Bone marrow (tissue), 2 donors: ENCODE measurements at places on chromosomes 7 and 10.
A peak's percentile ranks its signal among the peaks of the same experiment; 100 is the strongest.

GRCh38 chr7:54831046-54831643 is 72.1 kb upstream of the SEC61G start:
- no peak for DNase-seq

DNA sequence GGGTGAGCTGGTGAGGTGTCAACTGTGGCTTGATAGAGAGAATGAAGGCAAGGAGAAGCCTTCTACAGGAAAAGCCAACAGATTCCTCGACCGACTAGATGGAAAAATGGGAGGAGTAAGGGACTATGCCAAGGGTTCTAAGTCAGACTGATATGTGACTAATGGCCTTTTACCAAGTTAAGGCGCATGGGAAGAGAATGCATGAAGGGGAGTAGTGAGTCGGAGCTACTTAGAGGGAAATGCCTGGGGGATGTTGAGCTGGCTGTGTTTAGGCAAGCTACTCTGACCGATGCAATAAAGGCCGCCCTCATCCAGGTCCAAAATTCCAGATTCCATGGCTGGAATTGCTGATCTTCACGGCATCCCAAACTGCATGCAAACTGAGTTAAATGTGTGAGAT is 48.2 kb downstream of the APBB1IP start:
- no peak for DNase-seq

GRCh38 chr7:4058158-4058557 is 623.9 kb upstream of the FOXK1 start:
- DNase-seq: no peak

GRCh38 chr10:63337455-63338251 is 128.1 kb downstream of the JMJD1C start:
- no peak for DNase-seq

DNA sequence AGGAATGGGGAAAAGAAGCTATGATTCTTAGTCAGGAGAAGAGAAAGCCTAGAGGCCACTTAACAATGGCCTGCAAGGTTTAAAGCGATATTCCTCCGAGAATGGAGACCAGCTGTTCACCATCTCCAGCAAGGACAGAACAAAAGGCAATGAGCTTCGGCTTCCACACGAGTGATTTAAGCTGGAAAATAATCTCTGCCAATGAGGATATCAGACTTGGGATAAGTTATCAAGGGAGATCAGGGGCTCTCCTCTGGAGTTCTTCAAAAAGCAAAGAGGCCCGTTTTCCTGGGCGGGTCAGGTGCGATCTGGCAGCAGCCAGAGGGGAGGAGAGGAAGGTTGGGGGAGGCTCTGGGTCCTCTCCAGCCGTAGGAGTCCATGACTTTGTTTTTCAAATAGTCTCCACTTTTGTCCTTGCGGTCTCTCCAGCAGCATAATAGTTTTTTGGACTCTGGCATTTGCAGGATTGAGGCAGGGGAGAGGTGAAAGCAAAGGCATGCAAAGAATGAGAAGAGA is 211.3 kb downstream of the SKIDA1 start:
- DNase-seq: no peak

DNA sequence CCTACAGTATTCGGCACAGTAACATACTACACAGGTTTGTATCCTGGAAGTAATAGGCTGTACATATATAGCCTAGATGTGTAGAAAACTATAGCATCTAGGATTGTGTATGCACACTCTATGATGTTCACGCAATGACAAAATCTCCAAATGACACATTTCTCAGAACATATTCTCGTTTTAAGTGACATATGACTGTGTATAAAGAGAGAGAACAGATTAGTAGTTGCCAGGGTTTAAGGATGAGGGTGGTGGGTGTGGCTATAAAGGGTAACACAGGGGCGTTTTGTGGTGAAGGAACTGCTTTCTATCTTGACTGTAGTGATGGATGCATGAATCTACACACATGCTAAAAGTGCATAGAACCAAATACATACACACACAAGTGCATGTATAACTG is 101.2 kb downstream of the ARL4A start:
- no peak for DNase-seq

- DNase-seq: no peak
These were observed 1.1 kb downstream of the FAM133B start for GRCh38 chr7:92589056-92589455.

- DNase-seq: no peak
These were observed 9.3 kb downstream of the NOD1 start for GRCh38 chr7:30469303-30469702.

GRCh38 chr7:99021941-99022560 is 121.9 kb downstream of the SMURF1 start:
- no peak for DNase-seq

- DNase-seq: no peak
These were observed 360.8 kb downstream of the CRPPA start for GRCh38 chr7:16060502-16060901.

GRCh38 chr10:17784688-17785087 is 24.5 kb upstream of the MRC1 start:
- DNase-seq: no peak

GRCh38 chr10:119748871-119749270 is 23.0 kb downstream of the INPP5F start:
- DNase-seq: no peak

- no peak for DNase-seq
These were observed 252.8 kb downstream of the ZMYND11 start for GRCh38 chr10:387909-388660.

DNA sequence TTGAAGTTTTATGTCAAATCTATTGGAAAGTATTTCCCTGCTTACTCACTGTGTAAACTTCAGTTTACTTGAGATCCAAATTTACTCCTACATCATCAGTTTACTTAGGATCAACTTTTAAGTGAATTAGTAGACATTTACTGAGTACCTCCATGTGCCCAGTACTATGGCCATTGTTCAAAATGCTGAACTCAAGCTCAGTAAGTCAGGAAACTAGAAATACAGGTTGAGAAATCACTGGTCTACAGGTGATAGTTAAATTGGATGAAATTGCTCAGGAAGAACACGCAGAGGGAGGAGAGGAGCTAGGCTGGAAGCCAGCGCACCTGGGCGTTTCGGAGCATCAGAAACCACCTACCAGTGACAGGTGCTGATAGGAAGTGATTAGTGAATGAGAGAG is 25.5 kb upstream of the EBLN1 start:
- no peak for DNase-seq

- DNase-seq: peak; percentile 85
These were observed 29.7 kb upstream of the GSDME start for GRCh38 chr7:24786941-24787340.

GRCh38 chr10:44186150-44186549 is 198.7 kb downstream of the CXCL12 start:
- no peak for DNase-seq

GRCh38 chr7:91064938-91065337 is 199.3 kb upstream of the FZD1 start:
- DNase-seq: no peak

GRCh38 chr10:63497321-63497720 is 23.9 kb upstream of the REEP3 start:
- no peak for DNase-seq

GRCh38 chr7:71385330-71385729 is 253.4 kb downstream of the GALNT17 start:
- DNase-seq: no peak

- DNase-seq: no peak
These were observed 27.0 kb upstream of the GPR26 start for GRCh38 chr10:123639131-123639530.

DNA sequence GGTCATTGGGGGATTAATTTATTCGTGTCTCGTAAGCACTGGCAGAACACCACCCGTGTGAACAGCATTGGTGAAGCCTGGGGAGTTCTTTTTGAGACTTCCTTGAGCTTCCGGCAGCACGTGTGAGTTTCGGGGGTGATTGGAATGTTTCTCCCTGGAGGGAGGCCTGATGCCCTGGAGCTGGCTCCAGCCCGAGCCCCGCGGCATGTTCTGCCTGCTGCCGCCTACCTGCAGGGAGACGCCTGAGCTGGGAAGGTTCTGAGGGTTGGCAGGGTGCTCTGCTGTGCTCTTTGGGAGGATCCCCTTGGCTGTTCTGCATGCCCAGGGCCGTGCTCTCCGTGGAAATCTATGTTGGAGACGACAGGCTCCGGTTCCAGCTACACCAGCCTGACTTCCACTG is 159.3 kb downstream of the MGMT start:
- no peak for DNase-seq

DNA sequence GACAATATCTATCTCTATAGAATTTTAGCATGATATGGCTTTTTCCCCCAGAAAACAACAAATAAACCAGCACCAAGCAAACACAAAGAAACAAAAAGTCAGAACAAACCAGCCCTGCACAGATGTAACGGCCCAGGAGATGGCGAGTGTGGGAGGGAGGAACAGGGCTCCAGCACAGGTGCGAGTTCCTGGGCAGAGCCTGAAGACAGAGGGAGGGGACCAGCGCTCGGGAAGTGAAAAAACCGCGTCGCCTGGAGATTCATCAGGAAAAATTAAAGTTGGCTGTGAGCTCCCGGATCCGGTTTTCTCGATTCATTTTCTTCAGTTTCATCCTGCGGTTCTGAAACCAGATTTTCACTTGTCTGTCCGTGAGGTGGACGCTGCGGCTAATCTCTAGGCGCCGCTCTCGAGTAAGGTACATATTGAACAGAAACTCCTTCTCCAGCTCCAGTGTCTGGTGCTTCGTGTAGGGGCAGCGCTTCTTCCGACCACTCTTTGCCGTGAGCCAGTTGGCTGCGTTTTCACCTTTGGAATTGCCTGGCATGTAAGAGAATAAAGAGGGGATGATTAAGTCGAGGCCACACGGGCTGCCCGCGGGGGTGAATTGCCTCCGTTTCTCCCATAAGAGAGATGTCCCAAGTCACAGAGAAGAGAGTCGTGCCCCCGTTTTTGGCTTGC is 2.3 kb downstream of the HOXA10 start:
- no peak for DNase-seq

- DNase-seq: no peak
These were observed 64.6 kb downstream of the ALOX5 start for GRCh38 chr10:45438466-45439090.

- no peak for DNase-seq
These were observed 82.1 kb downstream of the UBE2H start for GRCh38 chr7:129870668-129871067.

- DNase-seq: peak; percentile 10
These were observed 6.9 kb downstream of the MTG1 start for GRCh38 chr10:133400624-133401424.

GRCh38 chr10:101031796-101032636 is 982 bp downstream of the SFXN3 start:
- peak; percentile 68 for DNase-seq

- no peak for DNase-seq
These were observed 134.7 kb upstream of the GALNT17 start for GRCh38 chr7:70997261-70997660.

GRCh38 chr7:22364900-22365299 is 7.9 kb upstream of the RAPGEF5 start:
- DNase-seq: no peak

- no peak for DNase-seq
These were observed 41.7 kb downstream of the AKR1E2 start for GRCh38 chr10:4867520-4868356.

- no peak for DNase-seq
These were observed 105.7 kb downstream of the HOXA1 start for GRCh38 chr7:26989897-26990670.

- no peak for DNase-seq
These were observed 55.0 kb downstream of the SNX10 start for GRCh38 chr7:26346611-26347203.

GRCh38 chr10:112184379-112184778 is 814 bp upstream of the GPAM start:
- no peak for DNase-seq

DNA sequence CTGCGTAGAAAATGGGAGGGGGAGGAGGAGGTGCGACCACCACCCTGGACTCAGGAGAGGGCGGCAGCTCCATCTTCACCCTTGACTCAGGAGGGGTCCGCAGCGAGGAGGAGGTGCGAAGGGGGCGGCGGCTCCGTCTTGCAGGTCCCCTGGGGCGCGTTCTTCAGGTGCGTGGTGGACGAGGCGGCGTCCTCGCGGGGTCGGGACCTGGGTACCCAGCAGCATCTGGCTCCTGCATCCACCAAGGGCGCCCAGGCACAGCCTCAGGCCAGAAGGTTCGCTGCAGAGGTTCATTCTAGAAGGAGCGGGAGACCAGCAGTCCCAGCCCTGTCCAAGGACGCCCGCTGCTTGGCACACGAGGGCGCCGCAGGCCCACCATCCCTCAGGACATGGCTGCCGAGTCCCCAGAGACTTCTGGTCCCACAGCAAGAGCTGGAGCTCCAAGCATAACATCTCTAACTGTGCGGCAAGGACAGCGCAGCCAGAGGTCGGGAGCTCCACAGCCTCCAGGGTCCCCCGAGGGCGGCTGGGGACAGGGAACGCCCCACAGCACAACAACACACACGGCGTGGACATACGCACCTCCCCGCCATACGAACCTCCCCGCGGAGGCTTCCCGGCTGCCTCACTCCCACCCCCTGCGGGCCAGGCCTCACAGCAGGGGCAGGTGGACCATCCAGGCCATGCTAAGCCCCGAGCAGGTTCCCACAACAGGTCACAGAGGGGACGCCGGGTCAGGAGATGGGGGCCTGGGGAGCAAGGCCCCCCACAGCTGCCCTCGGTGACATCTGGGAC is 16.8 kb upstream of the DPYSL4 start:
- DNase-seq: no peak

DNA sequence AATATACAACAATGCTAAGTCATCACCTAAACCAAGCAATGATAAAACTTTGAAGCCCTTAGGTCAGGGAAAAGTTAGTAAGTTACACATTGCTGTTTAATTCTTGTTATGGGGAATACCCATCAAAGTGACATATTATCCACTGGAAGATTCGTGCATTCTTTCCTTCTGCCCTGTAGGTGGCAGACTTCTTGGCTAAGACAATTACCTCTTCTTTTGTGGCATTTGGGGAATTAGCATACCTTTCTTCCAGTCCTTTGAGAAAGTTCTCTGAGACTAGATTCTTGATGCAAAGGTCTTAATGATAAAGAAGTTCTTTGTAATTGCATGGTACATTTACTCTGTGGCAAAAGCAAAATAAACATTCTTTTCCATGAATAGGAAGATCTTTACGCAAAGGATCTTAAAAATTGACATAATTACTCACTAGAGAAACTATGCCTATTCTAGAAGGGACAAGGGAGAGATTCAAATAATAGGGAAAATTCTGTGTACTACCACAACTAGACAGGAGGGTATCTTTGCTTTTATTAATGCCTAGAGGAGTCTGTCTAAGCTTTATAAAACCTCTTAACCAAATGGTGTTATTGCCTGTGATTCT is 395.9 kb downstream of the GRM8 start:
- no peak for DNase-seq

DNA sequence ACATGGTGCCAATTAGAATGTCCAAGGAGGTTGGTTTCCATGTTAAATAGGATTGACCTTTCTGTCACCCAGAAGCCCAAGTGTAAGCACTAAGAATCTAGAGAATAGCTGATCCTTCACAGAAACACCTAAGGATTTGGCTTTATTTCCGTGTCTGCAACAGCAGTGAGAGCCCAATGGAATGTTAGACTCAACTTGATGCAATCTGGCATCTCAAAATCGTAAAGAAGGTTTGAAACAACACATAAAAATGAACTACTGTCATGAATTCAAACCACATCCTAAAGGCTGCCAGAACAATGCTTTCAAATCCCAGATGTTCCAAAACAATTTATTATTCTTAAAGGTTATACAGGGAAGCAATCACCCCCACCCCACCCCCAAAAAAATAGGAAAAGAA is 18.6 kb downstream of the PPP1R3C start:
- DNase-seq: no peak
